Transverse colon (tissue), 4 donors: ENCODE measurements at places on chromosomes 2 and 18. TPM values are rescaled to one million over a fixed set of nuclear protein-coding genes. Genes with fewer than 3 reads are reported as not detected.

GRCh38 chr2:217717646-217718045 is 285.1 kb downstream of the TNS1 start:
- no peak for DNase-seq
- no peaks in the 10 kb centered on the region for H3K27me3 ChIP-seq
- H3K36me3 ChIP-seq, result no peaks in the 10 kb centered on the region
- H3K4me1 ChIP-seq, result peaks cover 9% of the 10 kb centered on the region

The RUFY4 gene
- 1.9 TPM for total RNA-seq

DNA sequence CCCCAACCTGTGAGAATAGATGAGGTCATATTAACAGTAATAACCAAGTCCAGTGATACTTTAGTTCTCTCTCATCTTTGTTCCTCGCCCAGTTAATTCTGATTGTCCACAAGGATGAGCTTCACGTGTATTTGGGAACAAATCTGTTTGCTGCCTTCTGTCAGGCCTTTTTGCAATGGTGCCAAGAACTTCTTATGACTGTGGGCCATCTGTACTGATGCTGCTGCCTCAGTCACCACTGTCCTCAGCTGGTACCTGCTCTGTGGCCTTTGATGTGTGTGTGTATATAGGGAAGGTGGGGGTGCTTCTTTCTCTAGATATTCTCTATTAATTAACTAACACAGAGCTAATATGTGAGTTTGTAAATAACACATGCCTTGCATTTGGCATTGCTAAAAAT is 392.9 kb downstream of the TGIF1 start:
- H3K4me1 ChIP-seq, result no peaks in the 10 kb centered on the region
- no peaks in the 10 kb centered on the region for H3K36me3 ChIP-seq
- no peak overlapping the region for H3K4me3 ChIP-seq
- H3K27me3 ChIP-seq, result peaks cover 3% of the 10 kb centered on the region
- no peak for DNase-seq

DNA sequence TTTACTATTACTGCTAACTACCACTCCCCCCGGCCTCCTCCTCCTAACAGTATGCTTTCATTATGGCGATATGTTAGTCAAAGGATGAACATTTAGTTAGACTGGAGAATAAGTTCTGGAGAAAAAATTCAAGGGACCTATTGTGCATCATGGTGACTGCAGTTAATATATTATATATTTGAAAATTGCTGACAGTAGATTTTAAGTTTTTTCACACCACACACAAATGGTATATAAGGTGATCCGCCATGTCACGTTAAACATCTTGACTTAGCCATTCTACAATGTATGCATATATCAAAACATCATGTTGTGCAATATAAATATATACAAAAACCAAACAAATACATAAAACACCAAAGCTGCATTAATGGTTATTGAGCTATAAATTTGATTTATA is 873.7 kb downstream of the CNTNAP5 start:
- no peaks in the 10 kb centered on the region for H3K36me3 ChIP-seq
- no peak for DNase-seq
- H3K4me3 ChIP-seq, result no peak overlapping the region
- no peaks in the 10 kb centered on the region for H3K27me3 ChIP-seq
- no peaks in the 10 kb centered on the region for H3K4me1 ChIP-seq
- H3K27ac ChIP-seq, result no peak overlapping the region

The PFN4 gene
- total RNA-seq, result not detected
